ENCODE measurements at places on chromosomes 7 and 10.

DNA sequence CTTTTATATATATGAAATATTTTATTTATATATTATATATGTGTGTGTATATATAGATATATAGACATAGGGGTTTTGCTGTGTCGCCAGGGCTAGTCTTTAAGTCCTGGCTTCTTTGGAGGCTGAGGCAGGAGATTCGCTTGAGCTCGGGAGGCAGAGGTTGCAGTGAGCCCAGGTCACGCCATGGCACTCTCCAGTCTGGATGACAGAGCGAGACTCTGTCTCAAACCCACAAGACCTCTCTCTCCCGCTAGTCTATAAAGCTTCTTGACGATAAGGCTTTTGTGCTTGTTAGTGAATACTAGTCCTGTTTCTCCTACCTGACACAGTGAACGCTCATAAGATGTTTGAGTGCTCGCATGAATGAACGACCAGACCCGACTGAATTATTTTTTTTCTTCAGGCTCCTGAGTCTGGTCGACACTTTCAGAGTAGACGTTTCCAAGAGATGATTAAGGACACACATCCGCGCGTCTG is 577 bp upstream of the DDX21 start:
- DNase-seq, result no peak

DNA sequence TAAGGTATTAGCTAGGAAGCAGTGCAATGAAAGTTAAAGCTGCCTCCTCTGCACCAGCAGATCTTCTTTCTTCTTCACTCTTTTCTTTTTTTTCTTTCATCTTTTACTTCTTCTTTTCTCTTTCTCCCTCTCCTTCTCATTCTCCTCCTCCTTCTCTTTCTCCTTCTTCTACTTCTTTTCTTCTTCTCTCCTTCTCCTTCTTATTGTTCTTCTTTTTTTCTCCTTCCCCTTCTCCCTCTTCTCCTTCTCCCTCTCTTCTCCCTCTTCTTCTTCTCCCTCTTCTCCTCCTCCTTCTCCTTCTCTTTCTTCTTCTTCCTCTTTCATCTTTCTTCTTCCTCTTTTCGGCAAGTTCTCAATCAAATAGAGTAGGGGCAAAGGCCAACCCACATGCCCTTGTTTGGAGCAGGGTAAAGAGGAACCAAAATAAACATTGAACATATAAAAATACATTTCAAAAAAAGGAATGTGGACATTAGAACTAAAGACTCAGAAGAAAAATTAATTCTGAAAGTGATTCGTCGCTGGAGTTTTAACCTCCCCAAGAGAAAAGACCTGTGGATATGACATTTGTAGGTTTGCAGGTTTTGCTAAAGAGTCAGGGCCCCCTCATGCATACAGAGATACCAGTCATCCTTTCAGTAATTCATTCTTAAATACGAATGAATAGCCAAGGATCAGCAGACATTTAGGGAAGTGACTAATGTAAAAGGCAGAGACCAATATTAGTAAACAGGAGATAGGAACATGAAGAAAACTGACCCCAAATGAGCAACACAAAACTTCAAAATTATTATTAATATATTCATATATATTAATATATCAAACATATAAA is 93.0 kb upstream of the RSU1 start:
- DNase-seq, result peak; percentile 13

DNA sequence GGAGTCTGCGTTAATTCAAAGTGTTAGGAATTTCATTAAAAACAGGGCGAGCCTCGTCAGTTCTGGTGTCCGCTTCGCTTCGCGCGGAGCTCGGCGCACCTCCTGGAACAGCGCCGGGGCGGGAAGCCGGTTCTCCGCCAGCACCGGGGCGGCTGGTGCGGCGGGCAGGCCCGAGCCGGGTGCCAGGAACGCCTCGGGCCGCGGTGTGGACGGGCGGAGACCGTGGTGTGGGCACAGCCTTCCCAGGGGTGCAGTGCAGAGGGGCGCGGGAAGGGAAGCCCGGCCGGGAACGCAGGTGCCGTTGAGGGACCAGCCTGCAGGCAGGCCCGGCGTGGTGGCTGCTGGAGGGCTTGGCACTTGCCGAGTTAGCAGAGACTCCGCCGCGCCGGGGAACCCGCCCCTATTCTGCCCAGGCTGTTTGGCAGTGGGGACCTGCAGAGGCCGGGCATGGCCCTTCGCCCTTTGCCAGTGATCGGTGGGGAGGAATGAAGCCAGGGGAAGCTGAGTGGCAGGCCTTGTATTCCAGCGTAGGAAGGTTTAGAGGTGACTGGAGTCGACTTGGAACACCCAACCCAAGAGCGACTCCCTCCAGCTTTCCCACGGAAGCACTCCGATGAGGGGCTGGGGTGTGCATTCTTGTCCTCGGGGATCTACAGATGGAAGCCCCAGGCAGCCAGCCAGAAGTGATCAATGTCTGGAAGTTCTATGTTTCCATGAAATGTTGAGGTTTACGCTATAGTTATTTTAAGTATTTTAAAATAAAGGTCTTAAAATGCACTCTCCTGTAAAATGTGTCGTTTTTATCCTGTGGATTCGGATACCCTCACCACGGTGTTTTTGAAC is 945 bp upstream of the RHEB start:
- DNase-seq, result no peak

DNA sequence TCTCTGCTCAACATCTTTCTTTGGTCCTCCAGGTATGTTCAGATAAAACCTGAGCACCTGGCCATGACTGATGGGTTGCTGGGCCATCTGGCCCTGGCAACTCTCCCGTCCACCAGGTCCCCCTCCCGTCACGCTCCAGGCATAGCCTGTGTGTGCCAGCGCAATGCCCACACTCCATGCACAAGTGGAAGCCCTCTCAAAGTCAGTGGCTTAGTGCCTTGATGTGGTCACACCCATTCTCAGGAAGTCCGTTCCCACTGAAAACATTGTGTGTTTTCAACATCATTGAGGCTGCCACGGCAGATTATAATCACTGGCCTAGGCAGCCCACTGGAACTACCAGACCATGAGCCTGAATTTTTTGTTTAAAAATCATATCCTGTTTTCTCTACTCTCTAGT is 170.6 kb upstream of the LANCL2 start:
- no peak for DNase-seq

- DNase-seq, result no peak
These were observed 80.2 kb downstream of the KCND2 start for GRCh38 chr7:120353171-120353570.

- DNase-seq, result no peak
These were observed 252.2 kb upstream of the YAE1 start for GRCh38 chr7:39313974-39314373.

DNA sequence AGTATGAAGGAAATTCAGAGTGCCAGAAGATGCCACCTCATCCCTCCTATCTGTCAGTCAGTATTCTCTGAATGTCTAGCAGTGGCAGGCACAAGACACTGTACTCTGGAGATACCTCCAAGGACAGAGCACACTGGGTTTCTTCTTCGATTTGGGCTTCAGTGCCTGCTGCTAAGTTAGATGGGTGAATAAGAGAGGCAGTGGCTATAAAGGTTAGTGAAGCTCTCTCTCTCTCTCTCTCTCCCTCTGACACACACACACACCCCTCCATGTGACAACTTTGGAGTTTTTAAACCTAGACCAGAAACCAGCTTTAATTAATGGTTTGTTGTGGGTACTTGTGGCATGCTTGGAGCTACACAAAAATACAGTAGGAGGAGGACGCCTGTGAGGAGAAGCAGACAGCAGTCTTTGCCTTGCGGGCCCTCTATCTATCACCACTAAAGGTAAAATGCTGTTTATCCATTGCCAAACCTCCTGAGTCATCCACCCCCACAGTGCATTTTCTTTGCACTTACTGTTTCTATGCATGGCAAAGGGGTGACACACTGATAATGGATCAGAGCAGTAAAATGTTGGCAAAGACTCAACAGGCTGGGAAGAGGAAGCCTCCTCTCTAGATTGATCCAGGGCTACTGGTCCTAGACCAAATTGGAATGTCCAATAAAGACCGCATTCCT is 102.5 kb downstream of the TRIL start:
- peak; percentile 93 for DNase-seq

DNA sequence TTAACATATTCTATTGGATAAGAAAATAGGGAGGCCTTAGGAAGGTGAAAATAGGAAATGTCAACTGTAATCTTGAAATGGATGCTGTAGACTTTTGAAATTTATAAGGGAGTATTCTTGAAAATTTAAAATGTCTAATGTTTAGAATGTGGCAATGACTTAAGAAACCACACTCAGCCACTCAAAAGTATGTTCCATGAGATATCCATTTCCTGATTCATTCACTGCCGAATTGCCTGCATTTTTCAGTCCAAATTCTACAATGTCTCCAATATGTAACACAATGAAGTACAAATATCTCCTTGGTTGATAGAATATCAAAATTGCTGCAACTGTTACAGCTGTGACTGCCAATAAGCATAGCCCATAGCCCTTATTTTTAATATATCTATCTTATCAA is 25.9 kb downstream of the PRKG1 start:
- DNase-seq, result peak; percentile 38

GRCh38 chr7:7565746-7566650 is 686 bp upstream of the MIOS start:
- DNase-seq, result no peak

GRCh38 chr10:129972145-129972965 is 8.3 kb upstream of the EBF3 start:
- DNase-seq, result peak; percentile 39

DNA sequence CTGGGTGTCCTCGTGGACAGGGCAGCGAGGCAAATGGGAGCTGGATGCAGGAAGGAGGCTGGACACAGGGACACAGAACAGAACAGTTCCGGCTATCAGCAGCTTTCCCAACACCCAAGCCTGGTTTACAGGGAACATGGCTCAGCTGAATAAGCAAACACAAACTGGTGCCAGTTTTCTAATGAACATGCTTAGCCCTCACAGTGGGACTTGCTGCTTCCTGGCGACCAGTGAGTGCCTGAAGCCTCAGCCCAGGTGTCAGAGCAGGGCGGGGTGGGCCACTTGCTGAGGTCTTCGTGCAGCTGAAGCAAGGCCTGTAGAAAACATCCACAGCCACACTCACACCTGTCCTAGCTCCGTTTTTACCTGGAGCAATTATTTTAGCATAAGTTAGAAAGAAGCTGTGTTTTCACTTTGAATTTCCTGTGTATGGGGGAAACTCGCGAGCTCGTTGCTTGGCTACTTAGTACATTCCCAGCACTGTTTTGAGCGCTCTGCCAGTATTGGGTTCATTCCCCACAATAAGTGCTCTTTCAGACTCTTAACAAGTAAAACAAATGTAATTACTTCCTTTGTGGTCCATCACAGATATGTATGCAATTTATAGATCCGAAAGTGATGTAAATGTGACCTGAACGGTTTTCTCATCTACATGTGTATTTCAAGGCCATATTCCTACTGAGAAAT is 261.2 kb upstream of the SHH start:
- no peak for DNase-seq

DNA sequence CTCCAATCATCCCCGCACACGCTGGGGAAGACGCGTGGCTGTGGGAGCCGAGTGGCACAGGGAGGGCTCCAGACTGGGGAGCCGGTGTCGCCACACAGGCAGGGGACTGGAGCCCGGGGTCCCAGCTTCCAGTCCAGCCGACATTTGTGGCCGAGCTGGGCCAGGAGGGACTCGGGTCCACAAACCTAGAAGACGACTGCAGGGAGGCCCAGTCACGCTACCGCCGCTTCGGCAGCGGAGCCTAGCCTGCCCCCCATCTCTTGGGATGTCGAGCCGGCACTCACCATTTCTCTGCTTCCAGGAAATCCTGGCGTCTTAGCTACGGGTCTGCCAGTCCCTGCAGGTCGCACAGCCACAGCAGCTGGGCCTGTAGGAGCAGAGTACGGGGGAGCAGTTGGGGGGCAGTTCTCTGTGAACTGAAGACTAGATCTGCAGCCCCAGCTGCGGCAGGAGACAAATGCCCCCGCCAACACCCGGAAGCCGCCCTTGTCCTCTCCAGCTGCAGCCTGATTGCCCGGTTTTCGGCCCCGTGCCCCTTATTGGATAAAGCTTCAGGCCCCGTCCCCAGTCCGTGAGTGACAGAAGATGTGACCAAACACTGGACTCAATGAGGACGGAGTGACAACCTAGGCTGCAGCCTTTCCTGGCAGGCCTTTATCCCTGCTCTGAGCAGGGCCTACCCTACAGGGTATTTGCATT is 270.7 kb downstream of the ZNF33B start:
- DNase-seq, result peak; percentile 98

GRCh38 chr7:27170426-27171324 is 3.4 kb downstream of the HOXA10 start:
- DNase-seq, result no peak

- DNase-seq, result no peak
These were observed 20.2 kb upstream of the TRPV6 start for GRCh38 chr7:142905759-142906158.

- DNase-seq, result peak; percentile 75
These were observed 20.3 kb upstream of the HECTD2 start for GRCh38 chr10:91389636-91390512.

Measured in cardiac fibroblast (primary cell).